ENCODE measurements at places on chromosomes 6 and 20. TPM values are rescaled to one million over a fixed set of nuclear protein-coding genes. Genes with fewer than 3 reads are reported as not detected.

The TRIM31 gene
- not detected for total RNA-seq

The SOX18 gene
- 102 TPM for total RNA-seq

The SRC gene
- 20.6 TPM for total RNA-seq

The TRAPPC3L gene
- total RNA-seq, result 0.34 TPM

The FAM162B gene
- 1.5 TPM for total RNA-seq

The HLA-DMB gene
- 1.8 TPM for total RNA-seq

The C6orf132 gene
- total RNA-seq, result 2.1 TPM

The BPIFB1 gene
- total RNA-seq, result not detected

The HSPA1L gene
- total RNA-seq, result 0.44 TPM

The LGSN gene
- not detected for total RNA-seq

All from glomerular endothelial cell (primary cell).